ENCODE measurements at places on chromosomes 1 and 21. TPM values are rescaled to one million over a fixed set of nuclear protein-coding genes. Genes with fewer than 3 reads are reported as not detected.

DNA sequence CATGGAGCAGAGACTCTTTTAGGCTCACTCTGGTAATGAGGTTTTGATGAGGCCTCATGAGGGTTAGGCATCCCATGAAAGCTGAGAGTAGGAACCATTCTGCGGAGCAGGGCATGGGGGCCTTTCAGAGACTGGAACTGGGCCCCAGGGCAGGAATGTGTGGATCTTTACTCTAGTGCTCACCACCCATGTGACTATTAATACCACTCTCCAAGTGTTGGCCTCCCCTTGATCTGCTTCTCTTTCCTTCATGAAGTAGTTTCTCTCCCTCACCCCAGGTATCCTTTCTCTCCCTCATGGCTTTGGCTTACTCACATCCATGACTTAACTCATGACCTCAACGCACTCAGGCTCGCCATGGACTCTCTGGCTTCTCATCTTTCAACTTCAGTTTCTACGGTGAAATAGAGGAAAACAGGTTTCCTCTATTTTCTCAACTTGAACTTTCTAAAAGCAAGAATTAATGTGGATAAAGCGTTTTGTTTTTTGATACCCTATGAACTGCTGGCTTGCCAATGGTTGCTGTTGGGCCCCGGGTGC lies 50.5 kb upstream of the GADD45A start:
- H3K36me3 ChIP-seq = no peaks in the 10 kb centered on the region
- H3K4me3 ChIP-seq = no peak overlapping the region
- DNase-seq = no peak
- no peak overlapping the region for H3K27ac ChIP-seq
- H3K4me1 ChIP-seq = peaks cover 2% of the 10 kb centered on the region

DNA sequence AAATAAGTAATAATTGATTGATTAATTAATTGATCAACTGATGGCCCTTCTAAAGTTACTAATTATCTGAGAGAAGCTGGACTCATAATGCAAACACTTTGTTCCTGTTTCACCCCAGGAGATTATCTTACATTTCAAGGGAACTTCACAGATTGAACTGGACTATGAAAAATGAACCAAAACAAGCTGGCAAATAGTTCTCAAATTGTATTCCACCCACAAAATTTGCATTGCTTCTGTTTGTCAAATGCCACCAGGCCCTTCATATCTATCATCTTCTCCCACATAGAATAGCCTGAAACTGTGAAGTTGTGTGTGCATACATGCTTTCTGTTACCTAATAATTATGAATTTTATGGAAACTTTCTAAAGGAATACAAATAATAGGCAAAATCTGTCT lies 104.0 kb downstream of the ZNF281 start:
- no peak overlapping the region for H3K27ac ChIP-seq
- no peak for DNase-seq
- H3K4me3 ChIP-seq = no peak overlapping the region
- H3K4me1 ChIP-seq = peaks cover 2% of the 10 kb centered on the region
- no peaks in the 10 kb centered on the region for H3K36me3 ChIP-seq
- peaks cover 10% of the 10 kb centered on the region for H3K27me3 ChIP-seq

RFX5 gene
- total RNA-seq = 28.1 TPM

GRCh38 chr1:222754366-222755139 lies 17.6 kb downstream of the FAM177B start:
- DNase-seq = peak; percentile 94
- peaks cover 12% of the 10 kb centered on the region for H3K4me1 ChIP-seq
- no peak overlapping the region for H3K4me3 ChIP-seq
- H3K27me3 ChIP-seq = no peaks in the 10 kb centered on the region
- H3K36me3 ChIP-seq = no peaks in the 10 kb centered on the region

DNA sequence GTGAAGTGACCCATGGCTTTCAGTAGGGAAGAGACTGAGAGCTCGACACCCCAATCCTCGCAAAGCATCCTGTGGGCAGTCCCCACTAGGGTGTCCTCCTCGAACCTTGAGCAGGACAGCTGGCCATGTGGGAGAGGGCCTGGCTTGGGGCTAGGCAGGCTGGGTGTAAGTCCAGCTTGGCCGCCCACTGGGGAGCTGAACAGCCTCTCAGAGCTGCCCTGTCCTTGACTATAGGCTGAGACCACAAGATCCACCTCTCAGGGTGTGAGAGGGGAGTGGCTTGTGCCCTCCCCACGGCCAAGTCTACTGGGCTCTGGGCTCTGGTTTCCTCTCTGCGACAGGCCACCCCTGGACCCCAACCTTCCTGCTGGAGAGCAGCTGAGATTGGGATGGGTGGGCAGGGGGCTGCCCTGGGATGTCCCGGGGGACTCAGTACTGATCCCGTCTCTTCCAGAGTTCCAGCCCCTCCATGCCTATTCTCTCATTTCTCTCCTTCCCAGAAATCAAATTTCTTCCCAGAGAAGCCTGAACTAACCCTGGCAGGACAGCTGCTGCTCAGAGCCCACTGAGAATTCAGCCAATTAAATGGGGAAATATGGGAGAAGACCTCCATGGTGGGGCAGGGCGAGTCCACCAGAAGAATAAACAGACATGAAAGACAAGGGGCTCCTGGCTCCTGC lies 282.9 kb downstream of the PTPRU start:
- peaks cover 13% of the 10 kb centered on the region for H3K27me3 ChIP-seq
- H3K27ac ChIP-seq = peak overlapping the region; percentile 18
- H3K4me1 ChIP-seq = peaks cover 35% of the 10 kb centered on the region
- H3K36me3 ChIP-seq = no peaks in the 10 kb centered on the region

SMCP gene
- total RNA-seq = not detected
